ENCODE measurements at places on chromosomes 11 and 22.

DNA sequence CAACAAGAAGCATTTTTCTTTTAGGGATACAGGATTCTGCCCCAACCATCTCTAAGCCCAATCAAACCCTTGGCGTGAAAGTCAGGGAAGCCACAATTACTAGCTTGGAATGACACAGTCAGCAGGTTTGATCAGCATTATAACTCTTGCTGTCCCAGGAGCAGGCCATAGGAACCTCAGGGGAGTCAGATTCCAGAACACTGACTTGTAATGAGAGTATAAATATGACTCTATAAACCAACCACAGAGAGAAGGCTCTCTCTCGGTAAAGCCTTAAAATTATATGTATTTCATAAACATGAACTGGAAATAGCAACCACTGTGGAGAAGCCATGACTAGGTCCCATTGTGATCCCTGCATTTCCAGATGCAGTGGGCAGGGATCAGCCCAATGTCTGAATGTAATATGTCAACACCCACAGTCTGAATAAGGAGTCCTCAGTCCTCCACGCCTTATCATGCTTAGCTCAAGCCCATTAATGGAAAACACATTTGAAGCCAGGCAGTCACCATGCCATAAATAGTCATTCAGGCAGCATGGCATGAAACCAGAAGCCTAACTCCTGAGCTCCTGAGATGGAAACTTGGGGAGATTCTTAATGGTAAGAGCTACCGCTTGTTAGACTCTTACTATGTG, 99.1 kb upstream of the MTNR1B start:
- DNase-seq: no peak

GRCh38 chr11:78192223-78192719, 3.6 kb downstream of the USP35 start:
- no peak for DNase-seq

- DNase-seq: no peak
These were observed 102.7 kb downstream of the MN1 start for GRCh38 chr22:27698813-27699212.

DNA sequence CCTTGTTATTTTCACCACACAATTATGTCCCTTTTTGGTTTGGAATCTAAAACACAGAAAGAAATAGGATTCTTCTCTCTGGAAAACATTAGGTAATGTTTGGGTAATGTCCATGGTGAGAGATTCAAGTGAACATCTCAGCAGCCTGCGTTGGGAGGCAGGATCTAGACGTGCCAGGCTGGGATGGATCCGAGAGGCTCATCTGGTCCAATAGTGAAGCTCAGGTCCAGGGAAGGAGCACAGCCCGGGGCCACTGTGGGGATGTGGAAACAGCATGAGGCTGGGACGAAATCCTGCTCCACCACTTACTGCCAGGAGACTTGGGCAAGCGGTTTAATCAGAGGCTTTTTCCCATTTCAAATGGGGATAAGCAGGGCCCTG, 109.9 kb downstream of the CSNK2A3 start:
- DNase-seq: no peak

GRCh38 chr11:45577752-45578151, 87.7 kb downstream of the CHST1 start:
- DNase-seq: peak; percentile 65

- no peak for DNase-seq
These were observed 46.6 kb upstream of the TCF20 start for GRCh38 chr22:42317008-42317407.

DNA sequence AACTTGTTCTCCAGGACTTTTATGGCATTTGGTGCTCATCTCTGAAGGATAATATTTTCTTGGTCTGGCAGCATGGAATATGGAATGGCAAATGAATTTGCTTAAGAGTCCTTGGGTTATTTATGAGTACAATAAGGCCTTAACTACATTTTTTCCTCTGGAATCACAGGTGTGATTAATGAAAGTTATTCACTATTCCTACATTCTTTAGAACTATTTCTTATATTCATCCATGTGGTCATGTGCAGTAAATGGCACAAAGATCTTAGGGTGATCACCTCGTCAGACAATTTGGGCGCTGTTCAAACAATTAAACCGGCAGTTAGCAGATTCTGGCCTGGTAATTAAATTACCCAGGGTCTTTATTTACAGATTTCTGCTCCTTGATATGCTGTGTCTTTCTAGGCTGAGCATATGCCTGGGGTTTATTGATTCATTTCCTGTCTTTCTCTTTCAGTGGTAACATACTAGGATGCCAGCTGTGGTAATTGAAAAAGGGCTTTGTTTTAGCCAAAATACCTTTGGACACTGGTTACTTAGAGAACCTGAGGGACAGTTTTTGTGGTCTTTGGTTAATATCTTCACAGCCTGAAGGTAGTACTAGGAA, 31.6 kb downstream of the SIK2 start:
- no peak for DNase-seq

GRCh38 chr11:25441421-25441820, 890.5 kb upstream of the ANO3 start:
- DNase-seq: no peak

DNA sequence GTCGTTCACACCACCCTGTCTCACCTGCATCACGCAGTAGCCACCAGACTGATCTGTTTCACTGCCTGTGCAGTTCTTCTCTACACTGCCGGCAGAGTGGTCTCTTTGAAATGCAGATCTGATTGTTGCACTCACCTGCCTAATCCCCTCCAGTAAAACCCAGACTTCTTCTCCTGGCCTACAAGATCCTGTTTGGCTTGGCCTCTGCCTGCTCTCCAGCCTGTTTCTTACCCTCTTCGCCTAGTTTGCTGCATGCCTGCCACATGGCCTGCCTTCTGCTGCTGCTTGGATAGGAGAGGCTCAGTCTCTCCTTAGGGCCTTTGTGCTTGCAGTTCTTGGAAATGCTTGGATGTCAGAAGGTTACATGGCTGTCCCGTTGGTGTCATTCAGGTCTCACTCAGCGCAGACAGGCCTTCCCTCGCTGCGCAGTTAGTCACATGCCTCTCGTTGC, 42.0 kb downstream of the PACS1 start:
- DNase-seq: peak; percentile 30

GRCh38 chr11:65981972-65982823, 19.8 kb downstream of the EIF1AD start:
- peak; percentile 56 for DNase-seq

GRCh38 chr11:69040581-69041260, 8.0 kb upstream of the TPCN2 start:
- no peak for DNase-seq

DNA sequence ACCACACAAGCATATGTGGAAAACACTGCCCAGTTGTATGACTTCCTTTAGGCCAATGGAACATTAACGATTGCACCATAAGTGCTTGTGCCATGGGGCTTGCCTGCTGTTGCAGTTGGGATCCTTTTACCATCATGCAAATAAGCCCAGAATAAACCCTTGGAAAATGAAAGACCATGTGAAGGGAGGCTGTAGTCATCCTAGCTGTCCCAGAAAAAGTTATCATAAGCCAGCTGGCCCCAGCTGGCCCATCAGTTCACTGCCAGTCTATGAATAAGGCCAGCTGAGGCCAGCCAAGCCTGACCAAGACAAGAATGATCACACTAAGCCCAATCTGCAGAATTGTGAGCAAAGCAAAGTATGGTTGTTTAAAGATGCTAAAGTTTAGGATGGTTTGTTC, 253.9 kb upstream of the ARHGAP20 start:
- no peak for DNase-seq

GRCh38 chr11:45546366-45546765, 119.1 kb downstream of the CHST1 start:
- DNase-seq: no peak

GRCh38 chr22:46072981-46073682, 77.2 kb upstream of the PPARA start:
- DNase-seq: no peak

GRCh38 chr11:69700278-69701140, 3.3 kb downstream of the FGF19 start:
- peak; percentile 90 for DNase-seq

- DNase-seq: no peak
These were observed 170.2 kb downstream of the ST3GAL4 start for GRCh38 chr11:126525702-126526101.

GRCh38 chr11:57131080-57131790, 50.5 kb upstream of the LRRC55 start:
- peak; percentile 47 for DNase-seq

DNA sequence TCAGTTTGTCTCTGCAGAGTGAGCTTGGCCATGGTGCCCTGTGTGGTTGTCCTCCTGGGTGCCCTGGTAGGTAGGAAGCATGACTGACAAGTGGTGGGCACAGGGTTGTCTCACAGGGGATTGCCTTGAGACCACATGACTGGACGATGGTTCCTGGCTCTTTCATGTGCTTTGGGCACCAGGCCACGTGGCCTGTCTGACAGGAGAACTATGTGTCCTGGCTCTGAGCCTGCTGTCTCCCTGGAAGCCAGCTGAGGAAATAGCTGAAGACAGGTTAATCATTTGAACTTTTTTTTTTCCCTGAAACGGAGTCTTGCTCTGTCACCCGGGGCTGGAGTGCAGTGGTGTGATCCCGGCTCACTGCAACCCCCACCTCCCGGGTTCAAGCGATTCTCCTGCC, 93.2 kb downstream of the LDLRAD3 start:
- DNase-seq: no peak

- no peak for DNase-seq
These were observed 549.2 kb downstream of the MIAT start for GRCh38 chr22:27206374-27207133.

DNA sequence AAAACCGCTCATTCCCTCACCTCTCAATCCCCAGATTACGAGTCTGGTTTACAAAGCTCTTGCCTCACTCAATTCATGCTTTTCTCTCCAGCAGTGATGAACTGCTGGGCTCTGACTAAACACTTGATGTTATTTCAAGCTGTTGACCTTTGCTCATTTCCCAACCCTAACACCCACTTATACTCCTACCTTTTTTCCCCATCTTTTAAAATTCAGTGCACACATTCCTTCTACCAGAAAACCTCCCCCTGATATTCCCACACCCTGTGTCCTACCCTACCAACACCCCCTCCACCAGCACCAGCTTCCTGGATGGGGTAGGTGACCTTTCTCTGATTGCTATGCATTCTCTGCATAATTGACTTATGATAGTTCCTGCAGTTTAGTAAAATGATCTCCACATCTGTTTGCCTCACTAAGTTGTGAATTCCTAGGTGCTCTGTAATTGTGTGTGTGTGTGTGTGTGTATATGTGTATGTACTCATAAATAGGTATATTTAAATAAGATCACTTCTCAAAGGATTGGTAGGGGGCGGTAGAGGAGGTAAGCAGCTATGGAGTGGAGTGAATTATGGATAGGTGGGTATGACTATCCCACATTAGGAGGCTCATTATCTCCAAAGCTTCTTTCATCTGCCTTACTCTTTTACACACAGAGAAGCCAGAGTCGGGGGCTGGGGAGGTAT, 842 bp downstream of the HEPACAM start:
- DNase-seq: no peak

- DNase-seq: no peak
These were observed 8.9 kb upstream of the PELI3 start for GRCh38 chr11:66457826-66458225.

GRCh38 chr11:113895367-113896155, 9.0 kb upstream of the HTR3B start:
- DNase-seq: peak; percentile 49

GRCh38 chr22:48663297-48663696, 1164.4 kb downstream of the BRD1 start:
- peak; percentile 87 for DNase-seq

DNA sequence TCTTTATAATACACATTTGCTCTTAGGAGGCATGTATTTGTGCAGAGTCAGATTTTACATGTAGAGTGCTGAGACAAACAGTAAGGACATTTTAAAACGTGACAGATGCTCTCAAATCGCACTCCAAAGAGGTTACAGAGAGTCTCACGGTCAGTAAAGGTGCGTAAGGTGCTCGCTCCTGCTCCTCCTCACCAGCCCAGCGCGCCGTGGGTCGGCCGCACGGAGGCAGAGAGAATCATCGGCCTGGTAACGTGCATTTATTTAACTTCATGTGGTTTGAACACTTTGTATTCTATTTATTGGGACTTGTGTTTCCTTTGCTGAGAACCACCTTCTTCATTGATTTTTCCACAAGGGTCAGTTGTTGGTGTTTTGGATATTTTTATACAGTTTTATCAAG, 900.1 kb downstream of the BRD1 start:
- no peak for DNase-seq

GRCh38 chr11:74846770-74847169, 98.1 kb downstream of the RNF169 start:
- DNase-seq: no peak

- no peak for DNase-seq
These were observed 72.7 kb upstream of the PRDM11 start for GRCh38 chr11:45073685-45074141.

- no peak for DNase-seq
These were observed 27.8 kb upstream of the CLTCL1 start for GRCh38 chr22:19319281-19319680.

Data from H7 (cell line).